ENCODE measurements at places on chromosomes 1 and 21.

GRCh38 chr1:236718328-236718727 is 32.0 kb downstream of the ACTN2 start:
- no peak for DNase-seq

- DNase-seq, result peak; percentile 88
These were observed 951 bp downstream of the GGPS1 start for GRCh38 chr1:235329139-235329902.

- peak; percentile 65 for DNase-seq
These were observed 115.4 kb upstream of the HOOK1 start for GRCh38 chr1:59699227-59699847.

GRCh38 chr1:14602136-14602535 is 3.7 kb downstream of the KAZN start:
- DNase-seq, result no peak

DNA sequence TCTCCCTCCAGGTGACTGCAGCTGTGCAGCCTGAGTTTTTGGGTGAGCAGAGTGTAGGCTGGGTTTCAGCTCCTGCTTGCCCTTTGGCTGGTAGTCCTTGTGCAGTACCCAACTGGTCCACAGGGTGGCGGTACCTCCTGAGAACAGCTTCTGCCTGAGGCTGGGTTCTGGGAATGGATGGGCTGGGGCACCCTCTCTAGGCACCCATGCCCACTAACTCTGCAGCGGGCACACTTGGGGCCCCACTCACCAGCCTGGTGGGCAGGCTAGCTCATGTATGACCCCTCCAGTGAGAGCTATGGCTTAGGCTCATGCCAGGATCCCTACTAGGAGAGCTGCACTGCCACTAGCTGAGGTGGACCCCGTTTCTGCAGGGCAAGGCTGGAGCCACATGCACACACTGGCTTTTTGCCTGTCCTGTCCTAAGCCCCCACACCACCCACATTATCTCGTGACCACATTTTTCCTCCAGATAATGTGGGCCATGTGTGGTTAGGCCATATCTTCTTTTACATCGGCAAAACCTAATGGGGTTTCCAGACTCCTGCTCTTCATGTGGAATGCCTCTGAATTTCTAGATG is 15.5 kb upstream of the GSTM4 start:
- DNase-seq, result peak; percentile 87

DNA sequence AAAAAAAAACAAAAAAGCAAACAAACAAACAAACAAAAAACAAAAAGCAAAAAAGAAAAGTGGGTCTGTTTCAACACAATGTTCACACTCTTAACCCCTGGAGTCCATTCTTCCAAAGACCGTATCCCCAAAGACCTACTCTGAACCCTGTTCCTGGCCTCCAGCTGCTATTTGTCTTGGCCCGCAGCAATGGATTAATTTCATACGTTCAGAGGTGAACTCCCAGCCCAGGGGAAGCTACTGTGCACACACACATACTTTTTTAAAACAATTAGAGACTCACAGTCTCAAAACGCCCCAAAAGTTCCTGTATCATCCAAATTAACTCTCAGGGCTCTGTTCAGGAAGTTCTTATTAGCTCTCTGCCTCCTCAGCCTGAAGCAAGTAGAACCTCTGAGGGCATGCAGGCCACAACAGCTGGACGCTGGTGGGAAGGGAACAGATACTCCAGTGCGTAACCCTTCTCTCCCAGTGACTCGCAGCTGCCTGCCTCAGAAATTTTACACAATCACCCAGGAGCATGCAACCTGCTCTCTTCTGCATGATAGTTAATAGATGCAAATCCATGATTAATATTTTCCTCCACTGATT is 395.4 kb downstream of the RRAGC start:
- no peak for DNase-seq

GRCh38 chr1:57134803-57135202 is 169.0 kb upstream of the C8B start:
- no peak for DNase-seq

GRCh38 chr1:25743164-25744139 is 56.5 kb upstream of the SELENON start:
- DNase-seq, result no peak

GRCh38 chr1:37809942-37810341 is 1.9 kb upstream of the YRDC start:
- DNase-seq, result no peak

DNA sequence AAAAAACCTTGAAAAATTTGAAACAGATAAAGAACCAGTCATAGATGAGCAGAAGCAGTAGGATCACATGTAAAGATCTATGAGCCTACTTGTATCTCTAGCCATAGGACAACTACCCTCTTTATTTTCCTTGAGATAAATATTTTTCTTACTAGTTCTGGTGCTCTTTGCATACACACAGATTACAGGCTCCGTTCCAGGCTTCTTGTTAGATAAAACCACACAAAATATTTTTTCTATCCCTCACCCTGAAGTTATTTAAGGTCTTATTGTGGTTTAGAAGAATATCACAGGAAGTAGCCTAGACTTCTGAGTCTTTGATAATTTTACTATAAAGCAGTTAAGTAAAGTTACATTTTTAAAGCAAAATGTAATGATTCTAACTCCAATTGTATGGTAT is 512.2 kb downstream of the NEGR1 start:
- DNase-seq, result no peak

DNA sequence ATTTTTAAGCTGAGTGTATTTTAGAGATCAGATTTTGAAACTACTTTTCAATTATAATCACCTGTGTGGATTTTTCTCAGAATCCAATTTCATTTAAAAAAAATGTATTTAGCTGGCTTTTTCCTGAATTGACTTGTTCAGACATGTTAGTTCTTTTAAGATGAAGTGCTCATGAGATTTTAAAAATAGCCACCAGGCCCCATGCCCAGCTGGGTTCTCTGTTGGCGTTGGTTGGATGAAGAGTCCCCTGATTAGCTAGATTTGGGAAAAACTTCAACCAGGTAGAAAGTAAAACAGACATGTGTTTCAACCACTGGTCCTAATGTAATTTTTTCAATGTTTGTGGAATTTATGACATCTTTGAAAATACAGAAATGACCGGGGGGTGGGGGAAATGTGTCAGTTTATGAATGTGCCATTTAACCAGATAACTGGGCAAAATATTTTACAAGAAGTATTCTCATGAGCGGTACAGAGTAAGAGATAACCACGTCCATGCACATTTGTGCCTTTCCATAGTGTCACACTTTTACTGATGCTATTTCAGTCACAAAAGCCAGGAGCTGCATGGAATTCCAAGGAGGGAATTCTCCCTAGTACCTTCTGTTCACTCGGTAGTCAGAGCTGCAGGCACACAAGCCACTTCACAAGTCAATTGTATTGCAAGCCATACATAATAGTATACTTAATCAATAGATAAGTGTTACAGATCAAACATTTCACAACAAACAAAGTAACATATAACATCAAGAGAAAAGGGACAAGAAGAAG is 51.1 kb downstream of the KCNK1 start:
- no peak for DNase-seq

GRCh38 chr21:41011098-41011731 is 156.7 kb upstream of the BACE2 start:
- no peak for DNase-seq

- DNase-seq, result no peak
These were observed 5.5 kb upstream of the JUN start for GRCh38 chr1:58789322-58789856.

DNA sequence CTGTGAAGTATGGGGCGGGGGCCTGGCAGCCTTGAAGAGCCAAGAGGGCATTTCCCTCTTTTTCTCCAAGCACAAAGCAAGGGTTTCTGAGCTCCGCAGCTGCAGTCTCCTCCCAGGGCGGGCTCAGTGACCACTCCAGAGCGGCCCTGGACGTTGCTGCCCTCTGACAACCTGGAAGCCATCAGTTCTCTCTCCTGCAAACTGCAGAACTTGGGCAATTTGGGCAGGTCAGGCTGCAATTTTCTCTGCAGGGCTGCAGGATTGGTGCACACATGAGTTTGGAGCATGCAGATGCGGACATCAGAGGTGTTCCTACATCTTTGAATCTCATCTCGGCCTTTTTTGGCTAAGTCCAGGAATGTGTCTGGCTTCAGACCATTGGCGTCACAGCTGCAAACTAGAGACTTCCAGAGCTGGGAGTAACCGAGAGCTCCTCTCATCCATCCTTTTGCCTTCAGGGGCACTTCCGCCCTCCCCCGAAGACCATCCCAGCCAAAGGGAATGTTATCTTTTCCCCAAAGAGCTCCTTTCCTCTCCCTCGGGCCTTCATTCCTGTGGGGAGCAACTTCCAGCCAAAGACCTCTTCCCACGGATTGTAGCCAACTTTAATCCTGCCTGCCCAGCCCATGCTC is 139.6 kb upstream of the WNT4 start:
- DNase-seq, result no peak

DNA sequence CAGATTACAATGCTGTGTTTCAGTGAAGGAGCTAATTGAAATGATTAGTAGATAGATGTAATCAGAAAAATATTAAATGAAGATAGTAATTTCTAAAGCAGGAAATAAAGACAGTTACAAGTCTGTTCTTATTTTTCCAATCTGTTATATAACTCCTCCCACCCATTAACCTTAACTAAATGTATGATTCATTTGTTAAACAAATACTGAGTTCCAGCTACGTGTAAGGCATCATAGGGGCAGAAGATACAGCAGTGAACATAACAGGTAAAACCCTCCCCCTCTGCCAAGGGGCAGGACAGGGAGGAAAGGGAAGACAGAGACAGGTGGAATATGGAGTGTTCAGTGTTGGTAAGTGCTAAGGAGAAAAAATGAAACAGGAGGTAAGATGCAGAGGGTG is at the start of gene FAM177B:
TSS of gene FAM177B (plus strand) at position 231 of the 400 bp plus-strand sequence. CDS start 9,344 bp downstream, outside the sequence.
- DNase-seq, result no peak

DNA sequence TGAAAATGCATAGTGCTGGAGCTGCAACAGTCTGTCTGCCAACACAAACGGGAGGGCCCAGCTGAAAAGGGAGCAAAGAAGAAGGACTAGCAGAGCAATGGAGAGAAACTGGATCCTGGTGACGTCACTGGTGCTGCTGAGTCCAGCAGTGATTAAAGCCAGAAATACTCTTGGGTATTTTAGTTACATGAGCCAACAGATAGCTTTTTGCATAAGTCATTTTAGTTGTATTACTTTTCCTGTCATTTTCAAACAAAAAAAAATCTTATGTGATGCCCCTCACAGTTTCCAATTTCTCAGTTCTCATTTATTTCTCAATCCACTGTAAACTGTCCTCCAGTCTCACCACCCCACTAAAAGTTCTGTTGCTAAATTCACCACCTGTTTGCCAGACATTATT is 38.7 kb upstream of the NEK7 start:
- no peak for DNase-seq

DNA sequence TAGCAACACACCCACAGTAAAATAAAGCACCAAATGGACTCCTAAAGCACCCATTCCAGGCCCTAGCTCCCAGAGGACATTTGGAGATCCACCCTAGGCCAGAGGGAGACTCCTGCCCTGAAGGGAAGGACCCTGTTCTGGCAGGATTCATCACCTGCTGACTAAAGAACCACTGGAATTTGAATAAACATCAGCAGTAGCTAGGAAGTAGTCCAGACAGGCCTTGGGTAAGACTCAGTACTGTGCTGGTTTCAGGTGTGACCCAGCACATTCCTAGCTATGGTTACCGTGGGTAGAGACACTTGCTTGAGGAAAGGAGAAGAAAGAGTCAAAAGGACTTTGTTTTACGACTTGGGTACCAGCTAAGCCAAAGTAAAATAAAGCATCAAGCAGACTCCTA is 92.7 kb upstream of the LRRC7 start:
- DNase-seq, result no peak

- no peak for DNase-seq
These were observed 1.2 kb downstream of the GBP6 start for GRCh38 chr1:89364954-89365550.

- DNase-seq, result no peak
These were observed 27.2 kb upstream of the SELENON start for GRCh38 chr1:25772692-25773245.

DNA sequence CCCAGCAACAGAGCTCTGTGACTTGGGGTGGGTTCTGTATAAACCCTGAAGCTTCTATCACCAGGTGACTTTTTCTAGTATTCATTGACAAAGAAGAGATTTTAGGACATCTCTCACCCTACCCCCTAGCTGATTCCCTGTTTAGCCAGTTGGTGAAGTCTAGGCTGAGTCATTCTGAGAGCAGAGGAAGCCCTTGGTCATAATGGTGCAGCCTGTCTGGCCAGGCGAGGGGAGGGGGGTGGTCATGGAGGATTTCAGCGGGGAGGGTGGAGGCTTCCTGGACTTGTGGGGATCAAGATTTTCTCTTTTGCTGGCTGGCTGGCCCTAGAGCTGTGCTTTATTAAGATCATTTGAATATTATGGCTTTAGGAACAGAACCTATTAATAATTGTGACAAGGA is 262.6 kb downstream of the CAMTA1 start:
- no peak for DNase-seq

GRCh38 chr21:28758883-28759242 is 233.8 kb downstream of the LTN1 start:
- DNase-seq, result no peak

DNA sequence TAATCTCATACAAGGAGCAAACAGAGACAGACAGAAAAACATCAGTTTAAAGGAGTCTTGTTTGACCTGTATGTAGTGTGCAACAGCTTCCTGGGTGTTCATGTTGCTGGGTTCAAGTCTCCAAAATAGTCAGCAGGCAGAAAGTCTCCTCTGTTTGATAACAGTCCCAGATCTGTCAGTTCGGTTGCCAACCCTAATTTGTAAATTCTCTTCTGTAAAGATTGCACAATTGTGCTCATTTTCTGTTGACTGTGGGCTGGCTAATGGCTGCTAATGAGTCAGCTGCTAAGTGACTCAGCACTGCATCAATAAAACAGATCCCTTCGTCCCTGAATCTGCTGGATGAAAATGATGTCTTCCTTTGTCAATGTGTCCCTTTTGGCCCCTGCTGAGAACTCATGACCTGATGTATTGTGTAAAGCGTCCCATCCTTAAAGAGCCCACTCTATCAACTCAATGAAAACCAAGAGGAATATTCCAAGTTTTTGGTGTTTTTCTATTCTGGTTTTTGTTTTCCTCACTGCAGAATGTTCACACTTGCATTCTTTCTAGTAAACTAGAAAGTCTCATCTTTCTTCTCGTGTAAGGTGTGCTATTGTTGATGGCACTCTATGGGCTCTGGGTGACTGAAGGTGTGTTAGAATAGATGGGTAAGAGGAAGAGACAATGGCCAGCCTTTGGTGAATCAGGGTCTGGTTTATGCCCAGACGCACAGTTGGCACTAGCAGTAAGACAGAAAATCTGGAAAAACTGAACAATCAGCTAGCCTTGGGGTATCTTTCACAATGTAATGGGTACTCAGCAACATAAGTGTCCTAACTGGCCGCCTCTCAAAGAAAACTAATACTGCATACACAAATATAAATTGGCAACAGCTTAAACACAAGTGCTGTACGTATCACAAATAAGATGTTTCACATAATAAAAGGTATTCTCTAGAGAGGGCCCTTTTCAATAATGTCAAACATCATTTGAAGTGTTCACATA is 75.1 kb upstream of the SIPA1L2 start:
- no peak for DNase-seq

Data from NAMALWA (cell line).